Vagina (tissue), 2 donors: ENCODE measurements at places on chromosomes 6 and 20.

GRCh38 chr6:110852773-110853172 is 21.8 kb upstream of the AMD1 start:
- no peak for DNase-seq

DNA sequence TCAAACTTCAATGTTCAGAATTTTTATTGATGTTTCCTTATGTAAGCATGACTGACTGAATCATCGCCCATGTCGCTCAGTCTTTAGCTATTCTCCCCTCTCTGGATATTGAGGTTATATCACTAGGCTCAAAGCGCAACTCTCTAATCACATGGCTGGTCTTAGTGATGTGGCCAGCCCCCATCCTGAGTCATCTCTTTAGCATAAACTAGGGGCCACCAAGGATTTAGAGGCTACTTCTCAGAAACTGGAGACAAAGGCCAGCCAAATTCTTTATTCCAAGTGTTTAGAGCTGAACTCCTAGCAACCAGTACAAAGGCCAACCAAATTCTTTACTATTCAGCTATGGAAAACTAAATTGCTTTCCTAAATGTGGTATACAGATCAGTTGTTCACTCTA is 61.4 kb downstream of the FAM135A start:
- DNase-seq = no peak

GRCh38 chr20:33866398-33867100 is 55.4 kb downstream of the CHMP4B start:
- DNase-seq = no peak

DNA sequence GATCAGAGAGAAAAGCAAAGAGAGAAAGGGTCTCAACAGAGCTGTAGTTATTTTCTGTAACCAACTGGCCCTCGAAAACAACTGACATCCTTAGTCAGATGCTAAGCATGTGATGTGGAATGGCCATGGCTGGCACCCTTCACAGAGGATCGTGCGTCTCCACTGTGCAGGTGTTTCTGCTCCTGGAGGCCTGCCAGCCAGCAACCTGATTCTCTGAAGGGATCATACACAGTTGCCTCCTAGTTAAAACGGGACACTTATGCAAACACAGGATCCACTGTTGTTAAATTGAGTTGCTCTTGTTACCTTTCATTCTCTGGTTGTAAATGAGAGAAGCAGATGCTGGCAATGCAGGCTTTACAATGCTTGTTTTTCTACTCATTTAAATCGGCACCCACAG is 148.5 kb downstream of the HDGFL1 start:
- no peak for DNase-seq

DNA sequence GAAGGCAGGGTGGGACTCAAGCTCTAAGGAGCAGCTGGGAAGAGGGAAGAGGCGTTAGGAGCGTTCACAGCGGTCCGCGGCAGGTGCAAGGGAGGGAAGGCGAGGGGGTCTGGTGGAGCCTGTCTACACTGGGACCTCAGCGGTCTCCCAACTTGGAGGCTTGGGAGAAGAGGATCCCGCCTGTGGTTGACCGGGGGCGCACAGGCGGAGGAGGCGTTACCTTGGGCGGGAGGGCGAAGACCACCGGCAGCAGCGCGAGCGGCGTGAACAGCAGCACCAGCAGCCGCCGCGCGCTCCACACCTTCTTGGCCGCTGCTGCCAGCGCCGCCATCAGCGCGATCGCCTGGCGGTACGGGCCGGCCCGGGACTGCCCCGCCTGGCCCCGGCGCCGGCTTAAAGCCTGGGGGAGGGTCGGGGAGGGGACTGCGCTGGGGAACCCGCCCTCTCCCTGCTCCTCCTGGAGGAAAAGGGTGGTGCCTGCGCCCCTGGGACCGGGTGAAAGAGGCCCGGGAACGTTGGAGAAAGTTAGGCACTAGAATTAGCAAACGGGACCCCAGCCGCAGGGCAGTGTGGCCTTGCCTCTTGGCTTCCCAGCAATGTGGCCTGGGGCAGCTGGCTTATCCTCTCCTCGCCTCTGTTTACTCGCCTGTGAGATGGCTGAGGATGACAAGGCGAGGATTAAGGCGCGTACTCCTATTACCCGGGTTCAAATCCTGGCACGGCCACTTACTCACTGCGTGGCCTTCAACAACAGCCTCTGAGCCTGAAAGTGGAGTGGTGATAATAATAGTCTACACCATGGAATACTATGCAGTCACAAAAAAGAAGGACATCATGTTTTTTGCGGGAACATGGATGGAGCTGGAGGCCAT is at the start of gene SLC13A3:
Gene SLC13A3, minus strand, starts transcription at position 369 of the 872 bp plus-strand sequence. Its CDS starts 38 bp downstream, at position 331.
- peak; percentile 56 for DNase-seq

DNA sequence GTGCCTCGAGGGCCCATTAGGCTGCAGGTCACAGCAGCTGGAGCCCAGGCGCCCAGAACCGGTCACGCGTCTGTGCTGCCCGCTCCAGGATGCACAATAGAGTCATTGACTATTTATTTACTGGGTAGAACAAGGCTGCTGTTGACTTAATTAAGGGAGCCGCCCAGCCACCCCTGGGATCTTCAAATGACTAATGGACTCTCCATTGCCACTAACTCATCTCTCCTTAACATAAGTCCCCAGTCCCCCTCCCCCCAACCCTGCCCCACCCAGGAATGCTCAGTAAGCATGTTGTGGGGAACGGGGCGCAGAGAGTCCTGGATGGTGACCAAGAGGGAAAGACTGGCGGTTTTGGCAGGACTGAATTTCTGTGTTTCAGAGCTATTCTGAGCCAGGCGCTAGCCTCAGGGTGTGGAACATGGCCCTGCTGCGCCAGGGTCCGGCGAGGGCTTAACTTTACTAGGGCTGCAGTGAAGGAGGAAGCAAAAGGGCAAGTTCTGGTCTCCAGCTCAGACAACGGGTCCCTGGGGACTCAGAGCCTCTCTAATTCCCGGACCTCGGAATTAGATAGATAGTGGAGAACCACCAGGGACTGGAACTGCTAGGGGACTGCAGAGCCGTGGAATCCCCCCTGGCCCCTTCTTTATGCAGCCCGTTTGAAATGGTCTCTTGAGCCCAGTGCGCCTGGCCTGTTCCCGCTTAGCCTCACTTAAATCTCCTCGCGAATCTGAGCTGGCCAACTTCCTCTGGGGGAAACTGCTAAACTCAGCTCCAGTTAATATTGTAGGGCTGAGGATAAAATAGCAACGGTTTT is 1.5 kb upstream of the GRIK2 start:
- no peak for DNase-seq

- DNase-seq = no peak
Measured at GRCh38 chr20:43744966-43745730, 18.3 kb upstream of the GTSF1L start.

- no peak for DNase-seq
Measured at GRCh38 chr6:34067814-34068213, 78.1 kb downstream of the GRM4 start.

DNA sequence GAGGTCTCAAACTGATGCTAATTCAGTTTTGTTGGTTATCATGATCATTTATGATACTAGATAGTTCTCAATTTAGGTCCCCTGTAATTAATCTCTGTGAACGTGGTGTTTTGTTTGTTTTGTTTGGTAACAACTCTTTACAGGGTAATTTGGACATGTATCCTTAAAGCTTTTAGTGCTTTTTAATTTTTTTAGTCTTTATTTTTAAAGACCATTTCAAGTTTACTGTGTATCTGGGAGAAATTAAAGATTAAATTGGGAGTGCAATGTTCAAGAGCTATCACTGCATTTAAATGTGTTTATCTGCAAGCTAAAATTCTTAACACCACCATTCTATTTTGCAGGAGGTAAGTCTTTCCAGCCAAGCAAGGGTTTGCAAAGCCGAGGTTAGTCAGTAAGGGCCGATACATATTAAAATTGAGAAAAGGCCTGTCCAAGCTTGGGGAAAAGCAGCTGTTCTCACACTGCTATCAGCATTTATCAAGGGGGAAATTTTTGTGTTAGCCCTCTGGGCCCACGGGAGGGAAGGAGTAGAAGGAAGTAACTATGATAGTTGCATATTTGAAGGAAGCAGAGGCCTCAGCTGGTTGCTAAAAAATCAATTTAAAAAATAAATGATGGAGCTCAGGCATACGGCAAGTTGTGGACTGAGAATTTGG is 59.3 kb upstream of the ZNF217 start:
- no peak for DNase-seq

DNA sequence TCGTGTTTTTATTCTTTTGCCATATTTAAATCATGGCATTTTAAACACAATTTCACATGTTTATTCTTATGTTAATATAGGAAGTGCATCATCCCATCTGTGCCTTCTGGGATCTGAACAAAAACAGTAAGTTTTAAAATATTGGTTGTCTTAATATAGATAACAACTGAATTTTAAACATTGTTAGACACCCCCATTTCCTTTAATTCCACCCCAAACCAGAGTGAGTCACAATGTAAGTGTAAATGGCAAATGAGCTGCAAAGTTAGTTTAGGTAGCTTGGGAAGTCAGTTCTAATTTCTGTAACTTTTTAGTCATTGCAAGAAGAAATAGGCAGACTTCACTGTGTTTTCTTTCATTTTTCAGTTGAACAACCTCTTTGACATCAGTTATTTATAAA is 108.0 kb downstream of the ADGRG6 start:
- DNase-seq = no peak

- no peak for DNase-seq
Measured at GRCh38 chr20:51043811-51044210, 20.9 kb upstream of the KCNG1 start.

DNA sequence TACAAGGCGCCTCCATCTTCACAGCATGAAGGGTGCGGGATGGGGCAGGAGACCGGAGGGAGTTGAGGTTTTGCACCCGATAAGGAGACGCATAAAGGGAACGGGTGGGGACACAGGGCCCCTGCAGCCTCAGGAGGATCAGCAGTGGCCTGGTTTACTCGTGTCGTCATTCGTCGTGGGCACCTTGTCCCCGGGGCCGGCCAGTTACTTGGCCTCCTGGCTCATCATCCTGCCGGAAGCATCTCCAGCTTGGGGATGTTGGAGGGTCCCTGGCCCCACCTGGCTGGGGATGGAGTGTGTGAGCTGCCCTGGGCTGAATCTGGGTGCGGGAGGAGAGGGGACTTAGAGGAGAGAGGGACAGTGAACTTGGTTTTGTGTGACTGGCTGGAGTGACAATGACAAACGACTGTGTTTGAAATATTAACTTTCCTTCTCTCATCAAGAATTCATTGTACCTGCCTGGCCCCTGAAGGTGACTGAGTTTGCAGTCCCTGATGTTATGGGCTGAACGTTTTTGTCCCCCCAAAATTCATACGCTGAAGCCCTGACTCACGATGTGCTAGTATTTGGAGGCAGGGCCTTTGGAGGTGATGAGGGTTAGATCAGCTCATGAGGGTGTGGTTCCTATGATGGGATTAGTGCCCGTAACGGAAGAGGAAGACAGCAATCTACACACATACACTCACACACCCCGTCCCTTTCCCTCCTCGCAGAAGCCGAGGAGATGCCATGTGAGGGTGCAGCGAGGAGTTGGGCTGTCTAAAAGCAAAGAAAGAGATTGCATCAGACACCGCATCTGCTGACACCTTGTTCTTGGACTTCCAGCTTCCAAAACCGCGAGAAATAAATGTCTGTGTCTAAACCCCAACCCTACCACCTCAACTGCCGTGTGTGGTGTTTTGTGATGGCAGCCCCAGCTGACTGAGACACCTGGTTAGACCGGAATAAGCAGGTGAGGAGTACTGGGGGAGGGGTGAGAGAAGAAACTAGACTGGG is 65.0 kb upstream of the MAP3K4 start:
- DNase-seq = peak; percentile 65

DNA sequence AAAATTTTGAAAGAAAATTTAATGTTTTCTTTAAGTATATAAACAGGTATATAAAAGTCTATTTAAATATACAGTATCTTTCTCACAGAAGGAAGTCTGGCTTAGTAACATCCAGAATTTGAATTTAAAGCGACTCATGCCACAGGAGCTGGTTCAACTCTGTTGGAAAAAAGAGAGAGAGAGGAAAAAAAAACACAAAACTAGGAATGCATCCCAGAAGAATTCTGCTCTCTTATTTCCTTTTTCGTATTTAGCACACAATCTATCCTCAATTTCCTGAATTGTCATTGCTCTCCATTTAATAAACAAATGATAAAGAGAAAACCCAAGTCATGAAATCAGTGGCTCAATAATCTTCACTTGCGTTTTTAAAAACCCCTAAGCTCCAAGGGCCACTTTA is 107.5 kb upstream of the SCAF8 start:
- no peak for DNase-seq

- no peak for DNase-seq
Measured at GRCh38 chr6:20906945-20907344, 372.7 kb downstream of the CDKAL1 start.

- no peak for DNase-seq
Measured at GRCh38 chr6:66896415-66896814, 1189.4 kb upstream of the EYS start.

DNA sequence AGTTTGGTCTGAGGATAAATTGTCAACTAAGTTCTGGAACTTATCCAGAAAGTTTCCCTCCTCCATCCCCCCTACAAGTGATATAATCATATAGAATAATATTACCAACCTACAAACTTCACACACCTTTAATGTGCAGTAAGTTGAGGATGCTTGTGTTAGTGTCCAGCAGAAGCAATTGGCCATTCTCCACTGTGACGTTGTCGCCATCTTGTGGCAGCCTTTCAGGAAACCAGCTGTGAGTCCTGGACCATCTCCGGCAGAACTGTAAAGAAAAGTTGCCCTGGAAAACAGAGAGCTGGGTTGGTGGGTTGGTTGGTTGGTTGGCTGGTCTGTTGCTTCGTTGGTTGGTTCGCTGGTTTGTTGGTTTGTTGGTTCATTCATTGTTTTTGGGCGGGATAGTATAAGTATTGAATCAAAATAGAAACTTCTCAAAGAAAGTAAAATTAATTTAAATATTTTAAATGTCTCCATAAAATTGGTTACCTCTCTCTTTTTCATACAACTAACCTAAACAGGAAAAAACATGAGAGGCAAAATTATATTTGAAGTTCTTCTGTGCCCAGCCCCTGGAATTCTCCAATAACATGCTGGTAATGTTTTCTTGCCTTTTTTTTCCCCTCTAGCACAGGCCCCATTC is 127.5 kb downstream of the PKHD1 start:
- DNase-seq = no peak

DNA sequence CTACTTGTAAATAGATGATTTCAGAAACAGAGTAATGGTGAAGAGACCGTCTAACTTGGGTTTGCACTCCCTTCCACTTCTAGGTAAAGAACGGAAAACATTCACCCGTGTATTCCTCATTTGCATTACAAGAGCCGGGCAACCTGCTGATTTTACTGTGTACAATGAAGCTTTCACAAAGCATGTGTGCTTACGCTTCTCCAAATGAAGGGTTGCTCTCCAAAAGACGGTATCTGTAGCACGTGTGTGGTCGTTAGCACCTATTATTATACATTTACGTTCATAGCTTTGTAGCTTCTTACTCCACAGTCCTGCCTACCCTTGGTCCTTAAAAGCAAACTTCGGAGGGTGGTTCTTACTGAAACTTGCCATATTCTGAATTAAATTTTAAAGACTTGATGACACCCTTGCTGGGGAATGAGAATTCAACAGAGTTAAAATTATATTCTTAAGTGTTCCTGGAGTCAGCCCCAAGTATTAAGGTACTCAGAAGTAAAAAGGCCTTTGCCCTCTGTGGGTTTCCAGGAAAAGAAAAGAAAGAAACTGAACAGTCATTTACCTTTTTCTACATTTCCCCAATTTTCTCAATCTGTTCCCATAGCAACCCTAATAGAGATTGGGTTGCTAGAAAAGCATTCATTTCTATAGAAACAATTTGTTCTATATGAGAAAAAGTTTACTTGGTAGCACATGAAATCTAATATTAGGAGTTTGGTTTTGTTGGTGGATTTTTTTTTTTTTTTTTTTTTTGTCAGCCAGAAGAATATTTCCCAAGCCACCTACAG is 61.9 kb upstream of the KCNG1 start:
- no peak for DNase-seq

GRCh38 chr20:11352041-11352440 is 565.7 kb upstream of the BTBD3 start:
- no peak for DNase-seq
